ENCODE measurements at places on chromosomes 5 and 9.

- DNase-seq = no peak
Measured at GRCh38 chr9:106653213-106653612, 209.8 kb upstream of the ZNF462 start.

GRCh38 chr5:100647461-100648230 lies 112.5 kb downstream of the FAM174A start:
- no peak for DNase-seq

- no peak for DNase-seq
Measured at GRCh38 chr5:34957857-34958690, 28.7 kb downstream of the DNAJC21 start.

GRCh38 chr5:109063223-109063622 lies 315.5 kb downstream of the FER start:
- no peak for DNase-seq

GRCh38 chr5:177378884-177379883 lies 5.0 kb upstream of the SLC34A1 start:
- no peak for DNase-seq

- no peak for DNase-seq
Measured at GRCh38 chr9:35842020-35842745, 13.2 kb downstream of the TMEM8B start.
